Erythroblast (primary cell): ENCODE measurements at places on chromosomes 13 and 19.

GRCh38 chr13:40125336-40125735, 469.9 kb downstream of the COG6 start:
- DNase-seq: no peak

DNA sequence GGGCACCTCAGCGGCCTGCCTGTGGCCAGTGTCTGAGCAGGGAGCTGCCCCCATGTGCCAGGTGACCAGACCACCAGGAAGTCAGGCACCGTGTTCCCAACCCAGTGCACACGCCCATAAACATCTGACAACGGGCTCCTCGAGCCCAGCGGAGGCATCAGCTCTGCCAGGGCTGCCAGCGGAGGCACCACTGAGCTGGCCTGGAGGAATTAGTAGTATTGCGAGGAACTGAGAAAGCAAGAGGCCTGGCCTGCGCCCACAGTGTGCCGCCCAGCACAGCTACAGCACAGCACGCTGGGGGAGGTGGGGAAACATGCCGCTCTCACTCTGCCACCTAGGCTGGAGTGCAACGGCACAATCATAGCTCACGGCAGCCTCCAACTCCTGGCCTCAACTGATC, 44.6 kb downstream of the ANKRD27 start:
- DNase-seq: no peak

DNA sequence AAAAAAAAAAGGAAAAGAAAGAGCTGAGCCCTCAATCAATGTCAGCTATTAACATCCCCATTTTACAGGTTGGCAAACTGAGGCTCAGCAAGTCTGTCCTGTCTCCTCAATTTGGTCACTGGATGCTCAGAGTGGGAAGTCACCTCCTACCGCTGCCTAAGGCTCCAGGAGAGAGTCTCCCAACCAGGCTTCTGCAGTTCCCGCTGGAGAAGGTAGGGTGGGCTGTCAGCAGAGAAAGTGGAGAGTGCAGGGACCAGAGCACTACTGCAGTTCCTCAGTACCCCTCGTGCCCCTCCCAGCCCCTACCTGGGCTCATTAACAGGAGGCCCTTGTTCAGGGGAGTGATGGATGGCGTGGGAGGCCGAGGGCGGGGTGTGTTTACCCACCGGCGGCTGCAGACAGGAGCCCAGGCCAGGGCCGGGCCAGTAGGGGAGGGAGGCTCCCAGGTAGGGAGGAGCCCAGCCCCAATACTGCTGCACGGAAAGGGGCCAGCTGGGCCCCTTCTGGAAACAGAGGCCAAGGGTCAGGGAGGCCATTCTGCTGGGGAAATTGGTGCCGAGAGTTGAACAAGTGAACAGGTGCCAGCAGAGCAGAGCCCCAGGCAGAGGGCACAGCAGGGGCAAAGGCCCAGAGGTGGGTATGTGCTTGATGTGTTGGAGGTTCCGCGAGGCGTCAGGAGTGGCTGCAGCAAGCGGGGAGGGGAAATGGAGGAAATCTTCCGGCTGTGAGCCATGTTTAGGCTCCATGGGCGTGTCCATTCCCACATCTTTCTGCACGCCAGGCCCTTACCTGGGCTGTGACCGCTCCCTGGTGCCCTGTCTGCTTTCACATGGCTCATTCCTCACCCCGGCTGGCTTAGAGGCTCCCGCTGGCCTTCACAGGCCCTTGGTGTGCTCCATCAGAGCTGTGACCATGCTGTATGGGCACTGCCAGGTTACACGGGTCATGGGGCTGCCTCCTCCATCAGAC, 7.6 kb upstream of the COMP start:
- no peak for DNase-seq

DNA sequence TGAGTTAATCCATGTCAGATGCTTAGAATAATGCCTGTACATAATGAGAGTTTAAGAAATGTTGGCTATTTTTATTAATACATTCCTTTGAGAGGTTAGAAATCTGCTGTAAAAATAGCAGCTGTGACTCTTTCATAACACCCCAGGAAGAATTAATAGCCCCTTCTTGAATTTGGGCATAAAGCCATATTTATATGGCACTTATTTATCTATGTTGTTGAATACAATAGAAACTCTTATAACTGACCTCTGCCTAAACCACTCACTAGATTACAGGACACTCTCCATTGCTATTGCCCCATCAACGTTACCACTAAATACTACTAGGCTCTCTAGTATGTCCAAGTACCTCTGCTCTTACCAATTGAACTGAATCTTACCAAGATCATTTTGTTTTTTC, 16.3 kb downstream of the NEK5 start:
- DNase-seq: no peak

- DNase-seq: peak; percentile 2
These were observed 571.7 kb downstream of the KCTD12 start for GRCh38 chr13:76314495-76314894.

DNA sequence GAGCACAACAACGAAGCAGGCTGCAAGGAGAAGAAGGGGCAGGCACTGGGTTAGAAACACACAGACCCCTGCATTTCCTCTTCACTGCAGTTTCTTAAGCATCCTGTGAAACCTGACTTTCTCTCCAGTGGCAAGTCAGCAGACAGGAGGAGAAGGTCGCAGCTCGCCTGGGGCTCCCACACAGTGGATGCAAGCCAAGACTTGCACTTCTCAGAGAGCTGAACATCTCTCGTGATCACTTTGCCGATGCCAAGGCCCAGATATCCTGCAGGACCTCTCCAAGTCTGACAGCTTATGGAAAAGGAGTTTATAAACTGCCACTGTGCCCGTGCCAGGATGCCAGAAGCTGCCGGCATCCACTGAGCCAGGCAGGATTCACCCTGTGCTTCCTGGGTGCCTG, 18.4 kb downstream of the TMEM272 start:
- DNase-seq: no peak
